ENCODE measurements at places on chromosomes 5 and 9. TPM values are rescaled to one million over a fixed set of nuclear protein-coding genes. Genes with fewer than 3 reads are reported as not detected.

Gene KIAA1191
- 151 TPM for total RNA-seq

Gene CSF1R
- 37.5 TPM for total RNA-seq

Gene PFN3
- not detected for total RNA-seq

Gene PCDHGA1
- total RNA-seq = 2.3 TPM

Gene TEX48
- total RNA-seq = not detected

Gene EPB41L4B
- total RNA-seq = 20.3 TPM

Gene BRINP1
- 43.5 TPM for total RNA-seq

Gene IL13
- total RNA-seq = not detected

Gene TAS2R1
- total RNA-seq = not detected

Gene ACOT12
- total RNA-seq = not detected

Gene CARTPT
- total RNA-seq = 12.3 TPM

Gene HACD4
- total RNA-seq = 1.1 TPM
